T follicular helper cell (primary cell): ENCODE measurements at places on chromosomes 5 and 9.

DNA sequence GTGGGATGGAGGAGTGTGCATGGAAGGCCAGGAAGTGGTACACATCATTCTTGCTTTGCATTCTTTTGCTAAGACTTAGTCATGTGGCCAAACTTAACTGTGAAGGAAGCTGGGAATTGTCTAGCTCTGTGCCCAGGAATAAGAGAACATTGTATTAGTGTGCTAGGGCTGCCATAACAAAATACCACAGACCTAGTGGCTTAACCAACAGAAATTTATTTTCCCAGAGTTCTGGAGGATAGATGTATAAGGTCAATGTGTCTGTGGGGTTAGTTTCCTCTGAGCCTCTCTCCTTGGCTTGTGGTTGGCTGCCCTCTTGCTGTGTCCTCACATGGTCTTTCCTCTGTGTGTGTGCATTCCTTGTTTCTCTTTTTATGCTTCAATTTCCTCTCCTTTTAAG is 32.4 kb downstream of the NNT start:
- DNase-seq = no peak

DNA sequence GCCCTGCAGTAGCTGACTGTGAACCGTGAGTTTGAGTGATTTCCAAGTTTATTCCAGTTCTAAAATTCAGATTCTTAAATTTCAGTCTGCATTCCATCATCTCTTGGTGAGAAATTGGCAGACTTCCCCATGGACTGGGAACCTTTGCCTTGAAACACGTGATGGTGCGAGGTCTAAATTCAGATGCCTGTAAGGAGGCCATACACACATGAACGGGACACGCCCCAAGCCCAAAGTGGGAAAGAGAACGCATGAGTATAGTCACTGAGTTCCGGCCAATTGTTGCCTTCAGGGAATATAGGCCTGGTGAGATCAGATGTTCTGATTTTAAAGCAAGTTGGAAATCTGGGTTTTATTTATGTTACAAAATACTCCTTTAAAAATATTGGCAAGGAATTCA is 1084.4 kb upstream of the WWC1 start:
- DNase-seq = no peak

- DNase-seq = no peak
Measured at GRCh38 chr5:143244990-143245389, 158.5 kb downstream of the NR3C1 start.

- no peak for DNase-seq
Measured at GRCh38 chr5:86807046-86808031, 189.6 kb downstream of the COX7C start.
